ENCODE measurements at places on chromosomes 2 and 18.

DNA sequence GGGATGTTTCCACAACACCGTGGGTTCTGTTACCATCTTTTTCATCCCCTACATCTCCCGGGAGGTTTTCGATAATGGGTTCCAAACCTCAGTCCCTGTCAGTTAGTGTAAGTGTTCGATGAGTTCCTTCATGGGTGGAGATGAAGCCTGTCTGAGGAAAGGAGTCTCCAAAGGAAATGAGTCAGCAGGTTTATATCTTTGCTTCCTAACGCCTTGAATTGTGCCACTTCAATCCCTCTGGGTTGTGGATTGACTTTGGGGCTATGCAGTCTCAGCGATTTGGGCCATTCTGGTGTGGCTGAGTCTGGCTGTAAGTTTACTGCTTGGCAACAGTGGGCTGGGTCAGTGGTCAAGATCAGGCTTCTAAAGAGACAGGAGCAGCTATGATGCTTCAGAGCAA, 1.2 kb downstream of the SERPINB5 start:
- no peak for DNase-seq

DNA sequence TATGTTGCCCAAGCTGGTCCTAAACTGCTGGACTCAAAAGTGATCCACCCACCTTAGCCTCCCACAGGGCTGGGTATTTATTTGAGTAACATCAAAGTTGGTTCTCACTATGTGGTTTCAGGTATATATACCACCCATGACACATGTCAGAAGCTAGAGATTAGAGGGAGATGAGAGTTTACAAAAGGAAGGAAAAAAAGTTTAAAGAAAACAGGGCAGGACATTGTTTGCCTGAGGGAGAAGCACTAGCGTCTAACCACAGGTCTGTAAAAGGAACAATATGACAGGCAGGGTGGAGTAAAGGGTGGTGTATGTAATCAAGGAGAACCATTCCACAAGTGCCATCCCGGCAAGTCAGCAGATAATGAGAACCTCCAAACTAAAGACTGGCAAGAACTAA, 8.5 kb downstream of the CEP76 start:
- no peak for DNase-seq

DNA sequence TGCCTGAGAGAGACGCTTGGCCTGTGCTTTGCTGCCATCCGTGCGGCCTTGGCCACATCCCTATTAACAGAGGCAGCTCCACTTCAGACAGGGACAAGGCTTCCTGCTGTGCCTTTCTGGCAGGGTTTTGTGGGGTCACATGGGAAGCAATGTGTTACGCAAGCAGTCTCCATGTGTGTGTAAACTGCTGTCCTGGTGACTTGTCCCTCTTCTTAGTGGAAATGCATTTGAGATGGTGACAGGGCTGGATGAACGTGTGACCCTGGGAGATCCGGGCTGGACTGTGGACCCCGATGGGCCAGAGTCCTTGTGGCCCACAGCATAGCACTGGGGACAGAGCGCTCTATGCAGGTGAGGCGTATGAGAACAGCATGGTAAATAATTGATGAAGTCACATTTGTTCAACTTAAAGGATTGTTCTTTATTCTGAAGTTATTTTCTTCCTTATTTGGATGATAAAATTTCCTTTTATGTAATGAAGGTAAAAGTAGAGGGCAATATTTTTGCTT, 23.2 kb downstream of the ASB1 start:
- no peak for DNase-seq

- no peak for DNase-seq
Observed at GRCh38 chr2:16973586-16974286, 308.1 kb upstream of the CYRIA start.

Measured in activated T-helper 1 cell treated with Interleukin-2 at 50 U/mL for 16 hours (primary cell).